Stimulated activated CD8-positive, alpha-beta memory T cell treated with anti-CD3 and anti-CD28 coated beads, Interleukin-7, amount 100 ng/mL, for 1 hour (primary cell): ENCODE measurements at places on chromosomes 4 and X.

DNA sequence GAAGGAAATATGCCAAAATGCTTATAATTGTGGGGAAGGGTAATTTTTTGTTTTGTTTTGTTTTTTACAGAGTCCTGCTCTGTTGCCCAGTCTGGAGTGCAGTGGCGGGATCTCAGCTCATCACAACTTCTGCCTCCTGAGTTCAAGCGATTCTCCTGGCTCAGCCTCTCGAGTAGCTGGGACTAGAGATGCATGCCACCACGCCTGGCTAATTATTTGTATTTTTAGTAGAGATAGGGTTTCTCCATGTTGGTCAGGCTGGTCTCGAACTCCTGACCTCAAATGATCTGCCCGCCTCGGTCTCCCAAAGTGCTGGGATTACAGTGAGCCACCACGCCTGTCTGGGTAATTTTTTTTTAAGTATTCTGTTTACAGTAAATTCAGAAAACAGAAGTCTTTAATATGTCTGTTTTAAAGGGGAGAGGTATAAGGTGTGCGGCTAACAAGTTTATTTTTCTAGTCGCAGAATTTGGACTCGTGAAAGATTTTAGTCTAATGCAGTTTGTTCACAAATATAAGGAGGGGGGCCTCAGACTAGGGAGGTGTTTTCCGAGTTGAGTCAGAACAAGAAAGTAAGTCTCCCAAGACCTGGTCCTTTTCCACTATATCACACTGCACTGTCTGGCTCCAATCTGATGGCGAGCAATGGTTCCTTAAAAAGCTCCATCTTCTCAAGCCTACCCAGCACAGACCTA lies 1.5 kb downstream of the ACSL1 start:
- DNase-seq, result no peak

GRCh38 chr4:147408189-147408588 lies 72.7 kb upstream of the EDNRA start:
- no peak for DNase-seq

- no peak for DNase-seq
Observed at GRCh38 chr4:179437962-179438361, 1995.7 kb upstream of the AGA start.

GRCh38 chrX:10983526-10983925 lies 127.6 kb upstream of the HCCS start:
- DNase-seq, result no peak

GRCh38 chr4:112813790-112814189 lies 176.8 kb downstream of the LARP7 start:
- no peak for DNase-seq

DNA sequence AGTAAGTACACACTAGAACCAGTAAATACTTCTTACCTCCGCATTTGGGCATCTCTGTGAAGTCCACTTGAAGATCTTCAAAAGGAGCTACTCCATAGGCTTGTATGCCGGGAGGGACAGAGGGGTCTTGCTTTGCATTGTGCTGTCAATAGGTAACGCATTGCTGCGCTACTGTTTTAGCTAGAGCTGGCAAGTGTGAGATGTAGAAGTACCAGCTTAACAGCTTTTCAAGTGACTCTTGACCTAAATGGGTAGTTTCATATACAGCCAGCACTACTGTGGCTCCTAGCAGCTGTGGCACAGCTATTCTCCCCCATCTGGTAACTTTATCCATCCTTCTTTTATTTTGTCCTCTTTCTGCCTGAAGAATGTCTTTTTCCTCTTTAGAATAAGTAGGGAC lies 205.3 kb upstream of the KLF8 start:
- DNase-seq, result no peak

GRCh38 chr4:94165256-94165655 lies 42.4 kb upstream of the SMARCAD1 start:
- no peak for DNase-seq

GRCh38 chr4:185741795-185742194 lies 70.2 kb downstream of the SORBS2 start:
- DNase-seq, result no peak

DNA sequence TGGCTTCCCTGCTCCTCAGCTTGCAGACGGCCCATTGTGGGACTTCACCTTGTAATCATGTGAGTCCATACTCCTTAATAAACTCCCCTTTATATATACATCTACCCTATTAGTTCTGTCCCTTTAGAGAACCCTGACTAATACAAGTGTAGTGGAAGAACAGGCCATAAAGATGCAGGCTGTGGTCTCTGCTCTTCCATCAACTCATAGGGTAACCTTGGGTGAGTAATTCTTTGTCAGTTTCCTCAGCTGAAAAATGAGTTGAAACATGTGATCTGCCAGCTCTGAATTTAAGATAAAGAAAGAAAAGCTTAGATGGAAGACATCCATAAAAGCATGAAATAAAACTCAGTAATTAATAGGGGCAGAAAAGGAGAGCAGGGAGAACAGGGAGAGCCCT lies 103.6 kb downstream of the ENOX2 start:
- no peak for DNase-seq

DNA sequence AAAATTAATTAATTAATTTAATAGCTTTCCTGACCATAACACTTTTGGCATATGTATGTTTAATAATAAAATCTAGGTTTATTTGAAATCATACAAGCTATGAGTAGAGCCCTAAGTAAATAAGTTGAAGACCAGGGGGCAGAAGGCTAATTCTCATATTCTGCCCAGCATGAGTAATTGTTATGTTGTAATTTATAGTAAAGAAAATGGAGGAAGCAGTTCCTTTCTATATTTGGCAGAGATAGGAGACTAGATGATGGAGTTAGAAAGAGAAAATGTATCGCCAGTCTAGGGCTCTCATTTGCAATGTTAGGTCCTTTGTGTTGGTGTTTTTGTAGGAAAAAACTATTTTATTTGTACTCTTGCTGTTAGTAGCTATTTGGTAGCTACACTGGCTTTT lies 89.1 kb downstream of the FNIP2 start:
- no peak for DNase-seq

GRCh38 chr4:151674804-151675391 lies 85.9 kb downstream of the GATB start:
- no peak for DNase-seq

- no peak for DNase-seq
Observed at GRCh38 chrX:121179972-121180371, 132.6 kb downstream of the GLUD2 start.

DNA sequence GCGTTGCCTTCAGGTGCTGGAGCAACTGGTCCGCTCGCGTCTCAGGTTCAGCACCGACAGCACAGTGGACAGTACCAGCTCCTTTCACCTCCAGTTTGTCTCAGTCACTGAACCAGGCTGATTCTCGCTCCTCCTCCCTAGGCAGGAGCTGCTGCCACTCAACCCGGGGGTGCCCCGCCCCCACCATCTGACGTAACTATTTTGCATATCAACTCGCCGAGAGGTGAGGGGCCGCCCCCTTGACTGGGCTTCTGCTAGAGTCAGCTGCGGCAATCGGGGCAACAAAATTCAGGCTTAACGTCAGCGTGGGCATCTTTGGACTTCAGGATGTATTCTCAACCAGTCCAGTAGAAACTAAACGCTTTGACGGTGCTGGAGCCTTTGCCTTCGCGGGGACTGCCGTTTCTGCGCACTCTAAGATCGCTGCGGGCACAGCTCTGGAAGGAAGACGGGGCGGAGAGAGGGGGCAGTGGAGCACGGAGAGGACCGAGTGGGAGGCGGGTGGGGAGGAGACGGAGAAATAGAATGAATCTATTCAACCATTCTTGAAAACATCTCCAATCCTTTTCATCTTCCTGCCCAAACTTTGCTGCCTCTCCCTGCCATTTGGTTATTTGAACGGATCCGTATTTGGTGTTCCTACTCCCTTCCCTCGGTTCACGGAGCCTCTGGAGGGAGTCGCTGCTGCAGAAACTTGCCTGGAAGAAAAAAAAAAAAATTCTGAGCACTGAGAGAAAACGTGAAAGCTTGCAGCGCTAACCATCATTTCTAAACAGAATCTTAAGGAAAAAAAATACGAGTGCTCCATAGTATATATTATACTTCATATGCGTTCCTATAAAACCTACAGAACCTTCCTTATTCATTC lies at the start of gene FSTL5:
TSS of gene FSTL5 (minus strand) at position 109 of the 868 bp plus-strand sequence. CDS start 52,604 bp downstream, outside the sequence.
- DNase-seq, result no peak

- no peak for DNase-seq
Observed at GRCh38 chrX:63922221-63922620, 137.2 kb upstream of the ARHGEF9 start.

- no peak for DNase-seq
Observed at GRCh38 chr4:14404730-14405129, 597.6 kb upstream of the CPEB2 start.

DNA sequence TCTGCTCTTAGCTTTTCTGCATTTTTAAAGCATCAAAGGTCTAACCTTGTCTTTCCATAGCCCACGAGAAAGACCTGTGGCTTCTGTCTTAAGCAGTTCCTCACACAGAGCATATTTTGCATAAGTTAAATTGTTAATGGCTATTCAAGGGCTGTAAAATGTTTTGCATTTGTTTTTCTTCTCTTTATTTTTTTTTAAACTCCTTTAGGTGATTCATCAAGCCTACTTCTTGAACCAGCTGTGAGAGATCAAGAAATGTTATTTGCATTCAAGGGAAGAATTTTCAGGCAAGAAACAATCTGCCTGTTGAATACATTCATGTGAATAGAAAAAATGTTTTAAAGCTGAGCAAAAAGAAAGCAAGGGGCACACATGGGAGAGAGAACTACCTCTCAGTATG lies 423.8 kb upstream of the FRG1 start:
- DNase-seq, result no peak

GRCh38 chr4:114481856-114482255 lies 116.8 kb upstream of the UGT8 start:
- DNase-seq, result no peak

DNA sequence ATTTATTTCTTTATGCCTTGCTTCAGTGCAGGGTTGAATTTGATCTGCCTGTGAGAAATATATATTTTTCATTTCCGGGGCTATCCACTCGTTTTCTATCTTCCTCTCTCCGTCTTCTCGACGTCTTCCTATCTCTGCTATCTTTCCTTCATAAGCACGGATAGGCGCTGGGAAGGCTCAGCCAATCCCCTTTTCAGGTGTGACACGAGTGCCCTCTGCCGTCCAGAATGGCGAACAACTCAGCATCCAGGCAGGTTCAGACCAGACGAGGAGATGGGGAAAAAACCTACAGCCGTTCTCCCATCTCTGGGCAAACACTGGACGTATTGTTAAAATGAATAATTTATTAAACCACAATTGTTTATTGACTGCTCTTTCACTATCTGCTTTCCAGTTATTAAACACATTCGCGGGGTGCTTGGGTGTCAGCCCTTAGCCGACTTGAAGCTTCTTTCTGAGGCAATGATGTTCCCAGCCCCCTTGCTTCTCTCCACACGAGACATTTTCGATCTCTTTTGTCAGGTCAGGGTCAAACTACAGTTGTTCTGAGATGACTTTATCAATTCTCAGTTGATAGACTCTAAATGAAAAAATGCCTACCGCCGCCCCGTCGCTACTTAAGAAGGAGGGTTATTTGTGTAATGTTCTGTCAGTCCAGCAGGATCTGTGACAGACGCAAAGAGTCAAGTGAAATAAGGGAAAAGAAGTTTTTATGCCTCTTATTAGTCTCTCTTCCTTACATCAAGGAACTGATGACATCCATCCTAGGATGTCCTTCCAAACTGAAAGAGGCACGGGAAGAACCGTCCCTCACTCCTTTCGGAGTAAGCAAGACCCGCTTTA lies 96.3 kb upstream of the NOCT start:
- no peak for DNase-seq

GRCh38 chrX:105869701-105870100 lies 47.4 kb downstream of the NRK start:
- DNase-seq, result no peak

DNA sequence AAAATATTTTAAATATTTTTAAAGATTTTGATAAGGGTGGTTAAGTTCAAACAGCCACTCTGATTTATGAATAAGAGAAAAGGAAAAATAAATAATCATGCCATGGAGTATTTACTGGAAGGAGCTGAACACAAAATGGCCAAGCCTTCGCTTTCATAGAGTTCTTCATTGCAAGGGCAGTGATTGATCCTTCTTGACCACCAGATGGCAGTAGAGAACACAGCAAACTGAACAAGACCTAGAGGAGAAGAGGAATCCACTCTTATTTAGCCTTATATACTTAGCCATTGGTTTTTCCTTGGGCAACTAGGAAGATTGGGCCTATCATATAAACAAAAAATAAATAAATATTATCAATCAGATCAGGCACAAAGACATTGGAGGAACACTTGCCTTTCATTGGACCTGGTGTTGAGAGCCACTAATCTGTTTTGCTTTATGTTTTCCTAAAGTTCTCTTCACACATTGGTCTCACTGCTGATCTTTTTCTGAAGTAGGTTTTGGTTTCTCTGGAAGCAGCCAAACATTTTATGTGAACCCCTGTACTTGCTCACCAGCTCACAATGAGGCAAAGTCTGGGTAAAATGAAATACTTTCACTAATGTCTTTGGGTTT lies 58.1 kb upstream of the PARM1 start:
- no peak for DNase-seq

DNA sequence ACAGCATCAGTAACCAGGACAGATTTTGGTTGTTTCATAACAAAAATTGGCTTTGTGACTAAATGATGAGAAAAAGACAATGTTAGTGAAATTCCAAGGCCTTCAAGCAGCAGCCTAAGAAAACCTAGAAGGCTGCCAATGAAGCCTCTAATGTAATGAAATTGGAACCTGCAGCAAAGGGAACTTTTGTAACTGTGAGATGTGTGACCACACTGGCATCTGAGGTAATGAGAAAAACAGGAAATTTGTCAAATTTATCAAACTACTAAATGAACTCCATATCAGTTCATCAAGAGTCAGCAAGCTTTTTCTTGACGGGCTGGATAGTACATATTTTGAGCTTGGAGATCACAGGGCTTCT lies 30.4 kb upstream of the EMCN start:
- DNase-seq, result no peak

DNA sequence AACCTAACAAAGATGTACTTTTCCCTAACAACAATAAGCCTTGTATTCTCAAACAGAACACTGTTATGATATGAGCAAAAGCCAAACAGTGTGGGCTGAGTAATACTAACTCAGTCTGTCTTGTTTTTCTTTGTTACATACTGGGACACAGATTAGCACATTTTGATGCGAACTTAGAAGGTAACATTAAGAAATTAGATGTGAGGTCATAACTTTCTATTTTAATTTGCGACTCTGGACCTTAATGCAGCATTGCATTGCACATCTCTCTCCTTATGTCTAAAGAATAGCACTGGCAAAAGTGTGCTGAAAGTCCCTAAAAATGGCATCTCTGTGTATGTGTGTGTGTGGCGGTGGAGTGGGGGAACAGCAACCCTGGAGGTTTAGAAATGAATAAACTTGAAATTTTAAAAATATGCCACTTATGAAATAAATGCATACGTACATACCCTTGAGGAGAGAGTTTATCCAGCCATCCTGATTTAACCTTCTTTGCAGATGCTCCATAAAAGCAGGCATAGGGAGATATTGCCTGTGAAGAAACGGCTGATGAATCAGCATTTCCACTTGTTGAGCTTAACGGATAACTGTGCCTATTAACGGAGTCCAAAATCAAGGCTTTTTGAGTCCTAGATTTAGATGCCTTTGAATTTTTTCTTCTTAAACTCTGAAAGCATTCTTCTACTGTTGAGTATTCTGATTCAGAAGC lies 34.2 kb downstream of the ARAP2 start:
- no peak for DNase-seq

- no peak for DNase-seq
Observed at GRCh38 chr4:85370400-85371032, 104.4 kb upstream of the ARHGAP24 start.
